ENCODE measurements at places on chromosomes 4 and X.

- DNase-seq = peak; percentile 72
These were observed 28.0 kb upstream of the ATP6AP2 start for GRCh38 chrX:40552768-40553167.

- peak; percentile 12 for DNase-seq
These were observed 15.6 kb upstream of the ASMTL start for GRCh38 chrX:1468250-1468772.

DNA sequence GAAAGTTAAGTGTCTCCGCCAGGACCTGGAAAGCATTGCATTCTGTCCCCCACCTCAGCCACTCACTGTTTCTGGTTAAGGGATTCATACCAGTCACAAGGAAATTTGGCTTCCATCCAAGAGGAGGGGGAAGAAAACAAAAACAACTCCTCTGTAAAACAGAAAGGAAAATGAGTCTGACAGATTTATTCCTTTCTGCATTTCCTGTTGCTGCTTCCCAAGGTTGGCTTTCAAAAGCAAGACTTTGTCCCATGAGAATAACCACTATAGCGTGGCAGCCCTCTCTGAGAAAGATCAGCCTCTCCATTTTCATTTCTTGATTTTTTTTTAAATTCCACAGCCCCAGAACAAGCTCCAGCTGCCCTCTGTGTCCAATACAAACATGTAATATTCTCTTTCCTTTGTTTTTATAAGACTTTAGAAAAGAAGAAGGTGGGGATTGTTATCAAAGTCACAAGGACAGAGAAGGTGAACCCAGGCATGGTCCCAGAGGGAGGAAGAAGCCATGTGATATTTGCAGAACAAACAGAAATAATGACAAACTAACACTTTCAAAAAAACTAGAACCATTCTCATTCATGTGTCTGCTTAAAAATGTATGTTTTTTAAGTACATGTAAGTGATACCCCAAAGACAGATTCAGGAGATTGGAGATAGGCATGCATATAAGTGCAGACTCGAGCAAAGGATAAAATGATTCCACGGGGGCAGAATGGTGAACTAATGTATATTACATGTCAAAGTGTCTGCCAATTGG is 90.7 kb upstream of the DCLK2 start:
- peak; percentile 11 for DNase-seq

- DNase-seq = peak; percentile 68
These were observed 528 bp downstream of the FMR1 start for GRCh38 chrX:147912093-147912801.

DNA sequence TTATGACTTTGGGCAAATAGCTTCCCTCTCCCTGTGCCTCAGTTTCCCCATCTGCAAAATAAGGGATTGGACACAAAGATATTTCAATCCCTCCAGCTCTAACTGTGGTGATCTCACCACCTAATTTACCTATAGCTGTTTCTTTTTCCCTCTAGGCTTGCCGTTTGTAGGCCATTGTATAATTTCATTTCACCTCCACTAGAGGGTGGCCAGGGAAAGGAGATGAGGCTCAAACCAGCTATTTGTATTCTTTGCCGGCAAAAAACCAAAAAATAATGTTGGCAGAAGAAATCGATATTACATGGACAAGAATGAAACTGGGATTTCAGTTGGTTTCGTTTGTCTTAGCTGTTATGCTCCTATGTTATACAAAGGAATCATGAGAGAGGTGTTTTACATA is 36.1 kb upstream of the DOCK11 start:
- DNase-seq = peak; percentile 25

- DNase-seq = no peak
These were observed 18.5 kb downstream of the HERC3 start for GRCh38 chr4:88610771-88611170.

DNA sequence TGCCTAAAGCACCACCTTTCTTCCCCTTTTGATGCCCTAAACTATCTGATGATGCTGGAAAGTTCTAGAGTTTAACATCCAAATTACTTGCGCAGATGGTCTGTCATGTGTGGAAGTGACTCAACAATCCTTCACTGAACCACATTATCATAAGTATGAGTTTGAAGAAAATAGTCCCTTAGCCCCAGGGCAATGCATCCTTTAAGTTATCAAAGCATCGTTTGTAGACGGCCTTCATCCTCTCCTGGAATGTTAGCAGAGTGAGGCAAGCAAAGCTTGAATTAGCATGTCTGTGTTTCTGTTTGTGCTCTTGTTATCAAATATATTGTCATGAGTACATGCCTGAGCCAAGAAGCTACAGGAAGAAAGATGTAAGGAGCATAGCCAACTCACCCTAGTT is 570.9 kb downstream of the MID1IP1 start:
- no peak for DNase-seq

DNA sequence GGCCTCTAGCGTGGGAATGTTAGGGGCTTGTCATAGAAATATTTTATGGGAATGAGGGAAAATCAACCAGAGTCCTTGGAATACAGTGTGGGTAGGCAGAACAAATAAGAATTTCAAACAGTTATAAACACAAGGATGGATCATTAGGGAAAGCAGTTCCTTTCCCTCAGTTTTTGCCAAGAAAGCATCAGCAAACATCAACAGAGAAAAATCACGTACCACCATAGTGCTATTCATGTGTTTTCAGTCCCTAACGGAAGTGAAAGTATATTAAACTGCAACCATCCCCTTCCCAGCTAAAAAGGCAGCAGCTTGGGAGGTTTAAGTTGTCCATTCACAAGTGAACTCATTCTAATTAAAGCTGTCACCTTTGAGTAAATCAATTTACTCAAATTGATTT is 334.4 kb upstream of the PCDH18 start:
- no peak for DNase-seq

- no peak for DNase-seq
These were observed 382.2 kb upstream of the SPOCK3 start for GRCh38 chr4:167616476-167616875.

GRCh38 chrX:45992402-45993123 is 552.7 kb downstream of the ZNF674 start:
- no peak for DNase-seq

- no peak for DNase-seq
These were observed 123.6 kb upstream of the CPEB2 start for GRCh38 chr4:14878681-14879080.

GRCh38 chr4:10456595-10457254 is 501 bp downstream of the ZNF518B start:
- DNase-seq = peak; percentile 48

GRCh38 chr4:89837385-89837992 is 528 bp upstream of the SNCA start:
- peak; percentile 79 for DNase-seq

DNA sequence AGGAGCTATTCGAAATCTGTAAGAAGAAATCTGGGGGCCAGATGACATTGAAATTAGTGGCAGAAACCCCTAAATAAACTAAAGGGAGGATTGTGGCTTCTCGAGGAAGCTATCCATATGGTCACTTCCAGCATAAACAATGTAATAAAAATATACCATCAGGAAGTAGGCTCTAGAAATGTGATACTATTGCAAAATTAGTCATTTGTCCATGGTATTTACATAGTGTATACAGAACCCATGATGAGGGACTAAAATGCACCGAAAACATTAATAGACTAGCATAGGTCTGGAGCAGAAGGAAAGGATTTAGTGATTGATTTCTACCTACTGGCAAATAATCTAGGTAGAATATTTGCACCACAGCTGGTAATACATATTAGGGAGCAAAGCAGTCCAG is 1344.0 kb downstream of the FSTL5 start:
- DNase-seq = no peak

GRCh38 chrX:47218920-47219815 is 687 bp downstream of the CDK16 start:
- peak; percentile 65 for DNase-seq

DNA sequence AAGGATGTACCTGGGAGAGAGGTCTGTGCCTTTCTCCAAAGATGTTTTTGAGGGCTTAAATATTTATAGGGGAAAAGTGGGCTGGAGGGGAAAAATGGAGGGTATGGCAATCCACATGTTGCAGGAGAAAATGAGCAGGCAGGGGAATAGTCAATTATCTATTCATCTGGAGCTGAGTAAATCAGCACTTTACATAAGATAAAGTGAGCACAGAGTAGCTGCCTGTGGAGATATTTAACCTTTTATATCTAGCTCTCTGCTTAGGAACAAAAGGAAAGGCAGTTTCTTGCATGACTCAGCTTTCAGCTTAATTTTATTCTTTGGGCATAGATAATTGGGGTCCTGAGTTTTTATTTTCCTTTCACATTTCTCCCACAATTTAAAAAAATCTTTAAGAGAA is 93.6 kb upstream of the NPY2R start:
- DNase-seq = no peak

- no peak for DNase-seq
These were observed 67.5 kb upstream of the ATP8A1 start for GRCh38 chr4:42724451-42724850.

- DNase-seq = no peak
These were observed 11.5 kb downstream of the ETNPPL start for GRCh38 chr4:108751321-108751720.

DNA sequence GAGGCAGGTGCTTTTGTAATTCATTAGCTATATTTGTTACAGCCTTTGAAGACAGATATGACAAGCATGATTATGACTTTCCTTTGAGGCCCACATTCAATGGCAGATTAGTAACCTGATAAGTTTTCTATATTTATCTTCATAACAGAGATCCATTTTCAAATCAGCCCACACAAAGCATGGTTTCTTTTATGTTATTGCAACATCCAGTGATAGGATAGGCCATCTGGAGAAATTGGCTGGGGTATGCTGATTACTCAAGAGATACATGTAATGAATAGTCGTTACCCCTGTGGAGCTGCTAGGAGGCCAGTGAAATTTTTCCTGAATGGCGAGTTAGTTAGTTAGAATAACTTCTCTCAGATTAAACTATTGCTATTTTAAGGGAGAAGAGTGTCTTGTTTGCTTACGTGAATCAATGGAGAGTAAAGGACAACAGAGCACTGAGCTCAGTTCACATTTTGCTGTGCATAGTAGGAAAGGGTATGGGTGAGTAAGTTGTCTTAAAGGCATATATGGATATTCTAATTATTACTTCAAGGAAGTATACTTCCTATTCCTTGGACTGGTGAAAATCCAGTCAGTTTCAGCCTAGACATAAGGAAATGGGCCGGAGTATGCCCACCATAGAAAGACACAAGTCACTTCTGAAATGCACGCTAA is 79.2 kb upstream of the DKK2 start:
- no peak for DNase-seq

DNA sequence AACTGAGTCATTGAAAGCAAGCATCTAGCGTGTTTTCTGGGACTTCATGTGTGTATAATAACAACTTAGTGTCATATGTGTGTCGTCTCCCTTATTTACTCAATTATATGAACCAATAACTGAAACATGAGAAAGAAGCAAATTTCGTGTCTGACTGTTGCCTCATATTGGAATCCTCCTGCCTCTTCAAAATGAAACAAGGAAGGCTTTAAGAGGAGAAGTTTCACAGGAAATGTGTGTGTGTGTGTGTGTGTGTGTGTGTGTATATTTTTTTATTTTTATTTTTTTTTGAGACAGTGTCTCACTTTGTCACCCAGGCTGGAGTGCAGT is 145.8 kb upstream of the SFRP2 start:
- no peak for DNase-seq

- no peak for DNase-seq
These were observed 195.3 kb downstream of the KCNIP4 start for GRCh38 chr4:21753084-21753760.

GRCh38 chr4:69759189-69759604 is 1.2 kb downstream of the SULT1B1 start:
- DNase-seq = no peak

DNA sequence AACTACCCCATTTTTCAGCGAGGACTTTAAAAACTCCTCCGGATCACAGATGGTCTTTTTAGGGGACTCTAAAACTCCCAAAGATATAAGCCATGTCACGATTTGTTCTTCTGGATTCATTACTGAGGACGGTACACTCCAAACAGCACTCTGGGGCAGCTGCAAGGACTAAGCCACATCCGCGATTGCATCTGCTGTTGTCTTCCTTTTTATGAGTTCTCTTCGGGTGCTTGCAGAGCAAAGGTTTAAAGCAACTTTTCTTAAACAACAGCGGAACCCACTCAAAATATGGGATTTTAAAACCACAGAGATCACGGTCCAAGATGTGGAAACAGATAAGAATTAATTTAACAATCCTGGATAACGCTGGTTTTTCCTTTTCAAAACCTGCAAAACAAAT is at the start of gene ARHGEF6:
Gene ARHGEF6, minus strand, starts transcription at position 170 of the 400 bp plus-strand sequence. Its CDS starts 50 bp downstream, at position 120.
- no peak for DNase-seq

DNA sequence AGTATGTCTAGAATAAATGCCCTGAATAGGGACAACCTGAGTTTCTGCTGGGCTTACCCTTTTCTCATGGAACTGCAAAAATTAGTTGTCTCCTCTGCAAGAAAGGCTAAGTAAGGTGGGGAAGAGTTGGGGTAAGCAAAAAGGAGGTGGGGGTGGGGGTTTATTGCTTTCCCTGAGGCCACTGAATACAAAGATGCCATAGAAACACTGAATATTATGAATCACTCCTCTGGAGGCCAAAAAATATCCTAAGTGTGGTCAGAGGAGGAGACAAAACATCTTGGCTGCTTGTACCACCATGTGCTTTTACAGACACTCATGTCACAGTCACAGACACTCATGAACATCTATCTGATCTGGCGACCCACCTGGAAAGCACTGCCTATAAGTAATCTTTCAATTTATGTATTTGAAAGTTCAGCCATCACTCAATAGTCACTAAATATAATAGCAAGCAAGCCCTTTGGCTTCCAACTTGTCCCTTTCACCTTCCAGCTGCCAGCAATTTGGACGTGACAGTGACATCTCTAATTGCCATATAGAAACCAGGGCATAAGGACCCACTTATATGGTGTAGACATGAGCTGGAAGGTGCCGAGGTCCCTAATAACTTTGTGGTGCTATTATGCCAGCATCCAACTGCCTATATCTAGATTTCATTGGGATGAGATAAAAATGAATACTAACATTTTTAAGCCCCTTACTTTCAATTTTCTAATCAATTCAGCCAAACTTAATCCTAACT is 122.7 kb upstream of the CBR4 start:
- no peak for DNase-seq

GRCh38 chrX:72271091-72271788 is 5.8 kb downstream of the RPS4X start:
- DNase-seq = no peak

DNA sequence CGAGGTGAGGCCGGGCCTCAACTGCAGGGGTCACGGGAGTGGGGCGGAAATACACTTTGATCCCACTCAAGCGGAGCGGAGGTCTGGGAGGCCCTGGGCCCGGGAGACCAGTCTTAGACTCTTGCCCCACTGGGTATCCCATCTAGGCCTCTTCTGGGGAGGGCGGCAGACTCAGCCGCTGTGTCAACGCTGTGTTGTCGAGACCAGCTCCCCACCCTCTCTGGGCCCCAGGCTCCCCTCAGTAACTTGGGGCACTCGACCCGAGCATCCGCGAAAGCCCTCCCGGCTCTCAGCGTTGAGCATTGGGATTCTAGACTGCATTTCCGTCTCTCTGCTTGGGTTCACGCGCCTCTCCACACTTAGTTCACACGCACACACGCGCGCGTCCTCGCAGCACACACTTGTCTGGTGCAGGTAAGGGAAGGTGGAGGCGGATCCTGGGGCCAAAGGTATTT is 1.7 kb downstream of the NKX3-2 start:
- DNase-seq = no peak
